ENCODE measurements at places on chromosomes 7 and 10.
A peak's percentile ranks its signal among the peaks of the same experiment; 100 is the strongest.

DNA sequence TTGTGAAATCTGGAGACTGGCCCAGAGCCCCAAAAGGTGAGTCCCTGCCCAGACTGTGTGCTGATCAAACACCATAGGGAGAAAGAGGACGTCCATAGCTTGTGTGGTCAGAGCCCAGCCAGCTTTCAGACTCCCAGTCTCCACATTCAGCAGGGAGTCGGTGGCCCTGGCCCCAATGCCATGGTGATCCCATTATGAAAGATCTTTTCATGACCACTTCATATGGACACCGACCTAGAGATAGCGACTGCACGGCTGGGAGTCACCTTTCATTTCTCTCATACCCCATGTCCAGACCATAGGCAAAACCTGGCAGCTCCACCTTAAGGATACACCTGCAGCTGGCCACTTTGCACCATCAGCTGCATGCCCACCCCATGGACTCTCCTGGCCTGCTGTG lies 126.4 kb downstream of the ARHGAP22 start:
- DNase-seq: no peak

DNA sequence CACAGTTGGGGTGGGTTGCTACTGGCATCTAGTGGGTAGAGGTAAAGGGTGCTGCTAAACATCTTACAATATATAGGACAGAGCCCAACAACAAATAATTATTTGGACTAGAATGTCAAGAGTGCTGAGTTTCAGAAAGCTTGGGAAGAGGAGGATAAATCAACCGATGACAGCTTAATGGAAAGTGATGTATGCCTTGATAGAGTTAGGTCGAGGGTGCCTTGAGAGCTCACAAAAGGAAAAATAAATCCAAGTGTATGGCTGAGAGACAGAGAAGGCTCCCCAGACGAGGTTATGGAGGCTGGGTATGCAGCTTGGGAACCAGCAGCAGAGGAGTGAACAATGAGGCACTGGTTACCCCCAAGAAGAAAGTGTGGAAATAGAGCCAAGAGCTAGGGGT lies 211.1 kb downstream of the HDAC9 start:
- DNase-seq: no peak

GRCh38 chr7:134014935-134015334 lies 112.2 kb upstream of the LRGUK start:
- DNase-seq: no peak

GRCh38 chr10:80596391-80597257 lies 58.9 kb downstream of the SH2D4B start:
- peak; percentile 57 for DNase-seq

GRCh38 chr7:35802649-35803048 lies 1.8 kb downstream of the SEPTIN7 start:
- peak; percentile 28 for DNase-seq

DNA sequence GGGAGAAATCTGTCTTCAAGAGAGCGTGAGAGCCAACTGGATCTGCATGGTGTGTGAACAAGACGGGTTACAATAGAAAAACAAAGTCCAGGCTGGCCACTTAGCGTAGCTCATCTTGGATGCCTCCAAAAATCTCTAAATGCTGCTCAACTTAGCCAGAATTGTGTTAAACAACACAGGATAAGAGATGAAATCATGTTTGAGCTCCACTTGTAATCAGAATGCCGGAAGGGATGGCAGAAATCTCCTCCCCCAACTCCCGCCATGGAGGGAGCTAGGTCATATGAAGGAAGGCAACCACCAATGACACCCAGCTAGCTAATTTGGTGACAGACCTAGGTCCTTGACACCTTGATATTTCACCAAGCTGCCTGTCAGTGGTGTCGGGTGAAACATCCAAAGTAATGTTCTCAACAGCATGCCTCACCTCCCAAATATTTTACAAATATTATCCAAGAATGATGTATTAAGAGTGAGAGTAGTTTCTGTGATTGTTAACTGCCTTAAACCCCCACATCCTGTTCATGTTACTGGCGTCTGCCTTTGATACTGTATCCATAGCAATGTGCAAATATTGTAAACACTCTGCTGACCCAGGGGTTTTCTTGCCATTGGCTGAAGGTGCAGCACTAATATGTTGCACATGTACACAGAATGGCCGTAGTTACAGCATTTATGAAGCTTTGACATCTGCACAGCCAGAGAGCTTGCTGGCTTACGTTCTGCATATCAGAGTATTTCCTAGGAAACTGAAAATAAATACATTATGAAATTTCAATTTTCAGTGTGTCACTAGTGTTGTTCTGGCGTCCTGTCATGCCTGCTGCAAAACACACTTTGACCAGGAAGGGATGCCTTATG lies 25.8 kb downstream of the TMEM254 start:
- DNase-seq: peak; percentile 31

DNA sequence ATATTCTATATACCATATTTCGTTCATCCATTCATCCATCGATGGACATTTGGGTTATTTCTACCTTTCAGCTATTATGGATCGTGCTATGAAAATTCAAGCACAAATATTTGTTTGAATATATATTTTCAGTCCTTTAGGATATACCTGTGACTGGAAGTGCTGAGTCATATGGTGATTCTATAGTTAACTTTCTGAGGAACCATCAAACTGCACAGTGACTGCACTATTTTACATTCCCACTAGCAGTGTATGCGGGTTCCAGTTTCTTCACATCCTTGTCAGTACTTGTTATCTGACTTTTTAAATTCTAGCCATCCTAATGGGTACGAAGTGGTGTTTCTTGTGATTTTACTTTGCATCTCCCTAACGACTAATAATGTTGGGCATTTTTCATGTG lies 104.0 kb downstream of the MAPK8 start:
- no peak for DNase-seq

- DNase-seq: no peak
These were observed 346.5 kb upstream of the NPVF start for GRCh38 chr7:25574828-25575227.

GRCh38 chr10:73785721-73786511 lies 510 bp downstream of the ZSWIM8 start:
- peak; percentile 41 for DNase-seq

DNA sequence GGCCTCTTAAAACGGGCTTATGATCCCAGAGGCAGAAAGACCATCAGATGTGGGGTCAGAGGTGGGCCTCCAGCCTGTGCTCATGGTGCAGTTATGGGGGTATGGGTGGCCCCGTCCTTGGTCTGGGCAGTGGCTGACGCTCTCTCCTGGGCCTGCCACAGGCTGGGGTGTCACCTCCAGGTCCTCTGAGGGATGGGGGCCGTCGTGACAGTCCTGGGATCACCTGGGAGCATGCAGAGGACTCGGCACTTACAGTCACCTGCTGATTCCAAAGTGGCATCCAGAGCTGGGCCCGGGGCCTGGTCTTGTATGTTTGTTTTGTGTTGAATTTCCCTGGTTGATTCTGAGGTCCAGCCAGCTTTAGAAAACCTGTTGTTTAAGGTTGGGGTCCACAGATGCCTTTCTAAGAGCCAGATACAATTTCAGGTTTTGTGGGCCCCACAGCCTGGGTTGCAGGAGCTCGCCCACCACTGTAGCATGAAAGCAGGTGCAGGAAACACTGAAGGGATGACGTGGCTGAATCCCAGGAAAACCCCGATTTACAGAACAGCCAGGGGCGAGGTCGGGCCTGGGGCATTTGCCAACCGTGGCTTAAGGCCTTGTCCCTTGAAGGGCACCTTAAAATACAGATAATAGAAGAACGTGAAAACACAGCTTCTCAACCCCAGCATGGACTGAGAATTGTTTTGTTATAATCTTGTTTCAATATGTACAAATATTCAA lies 170.7 kb upstream of the PPP2R2D start:
- no peak for DNase-seq

DNA sequence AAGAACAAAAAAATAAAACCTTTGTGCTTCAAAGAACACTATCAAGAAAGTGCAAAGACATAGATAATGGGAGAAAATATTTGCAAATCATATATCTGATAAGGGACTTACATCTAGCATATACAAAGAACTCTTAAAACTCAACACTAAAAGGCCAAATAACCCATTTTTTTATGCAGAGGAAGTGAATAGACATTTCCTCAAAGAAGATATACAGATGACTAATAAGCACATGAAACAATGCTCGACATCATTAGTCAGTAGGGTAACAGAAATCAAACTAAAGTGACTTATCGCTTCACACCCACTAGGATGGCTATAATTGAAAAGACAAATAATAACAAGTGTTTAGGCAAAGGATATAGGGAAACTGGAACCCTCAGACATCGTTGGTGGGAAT lies 78.0 kb downstream of the MALSU1 start:
- no peak for DNase-seq

GRCh38 chr7:44920119-44920518 lies 34.8 kb upstream of the PURB start:
- DNase-seq: no peak

GRCh38 chr7:124688991-124689390 lies 76.6 kb downstream of the GPR37 start:
- no peak for DNase-seq

DNA sequence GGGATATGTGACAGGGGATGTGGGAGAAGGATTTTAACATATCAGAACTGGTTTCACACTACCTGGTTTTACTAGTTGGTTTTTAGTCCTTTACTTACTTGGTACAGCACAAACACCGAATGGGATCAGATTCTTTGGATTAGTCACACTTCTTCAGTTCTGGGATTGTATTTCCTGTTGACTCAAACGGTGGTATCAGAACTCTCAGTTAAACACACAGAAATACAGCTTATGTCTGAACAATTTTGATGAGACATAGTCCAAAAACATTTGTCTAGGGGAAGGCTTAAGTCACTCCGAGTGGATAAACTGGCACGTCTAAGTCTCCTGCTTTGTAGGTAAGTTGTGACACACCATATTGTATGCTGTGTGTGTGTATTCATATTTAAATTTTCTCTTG lies 480.5 kb downstream of the PHTF2 start:
- no peak for DNase-seq

DNA sequence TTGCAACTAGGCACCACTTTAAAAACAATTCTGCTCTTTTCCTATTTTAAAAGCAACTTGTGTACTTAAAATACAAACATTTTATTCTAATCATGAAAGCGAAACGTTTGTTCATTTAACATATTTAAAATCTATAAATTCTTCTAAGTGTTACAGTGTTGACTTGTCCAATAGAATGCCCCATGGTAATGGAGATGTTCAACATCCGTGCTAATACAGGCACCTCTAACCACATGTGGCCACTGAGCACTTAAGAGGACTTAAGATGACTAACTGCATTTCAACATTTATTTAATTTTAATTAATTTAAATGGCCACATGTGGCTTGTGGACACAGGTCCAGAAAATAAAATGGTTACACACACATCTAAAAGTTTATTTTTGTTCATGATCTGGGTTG lies 115.1 kb downstream of the TPK1 start:
- no peak for DNase-seq

- no peak for DNase-seq
These were observed 49.3 kb downstream of the CALML3 start for GRCh38 chr10:5573968-5574641.

- DNase-seq: no peak
These were observed 12.3 kb upstream of the DLD start for GRCh38 chr7:107878636-107879035.

GRCh38 chr7:44098092-44099068 lies 5.8 kb upstream of the AEBP1 start:
- DNase-seq: no peak

DNA sequence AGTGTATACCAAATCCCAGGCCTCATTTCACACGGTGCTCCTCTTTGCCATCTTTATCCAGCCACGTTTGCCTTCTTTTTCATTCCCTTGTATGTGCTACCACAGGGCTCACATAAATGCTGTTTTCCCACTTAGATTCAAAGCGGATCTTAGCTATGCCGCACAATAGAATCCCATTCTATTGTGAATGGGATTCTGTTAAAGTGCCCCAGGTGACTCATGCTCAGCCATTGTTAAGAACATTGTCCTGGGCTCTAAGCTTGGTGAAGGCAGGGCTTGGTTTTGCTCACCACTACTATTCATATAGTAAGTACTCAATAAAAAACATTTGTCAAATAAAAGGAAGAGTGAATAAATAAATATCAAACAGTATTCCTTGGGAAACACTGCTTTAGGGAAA lies 72.3 kb upstream of the PHYHIPL start:
- DNase-seq: no peak

- no peak for DNase-seq
These were observed 21.4 kb downstream of the ACBD7 start for GRCh38 chr10:15067154-15067553.
